ENCODE measurements at places on chromosomes 12 and 14.
A peak's percentile ranks its signal among the peaks of the same experiment; 100 is the strongest.

DNA sequence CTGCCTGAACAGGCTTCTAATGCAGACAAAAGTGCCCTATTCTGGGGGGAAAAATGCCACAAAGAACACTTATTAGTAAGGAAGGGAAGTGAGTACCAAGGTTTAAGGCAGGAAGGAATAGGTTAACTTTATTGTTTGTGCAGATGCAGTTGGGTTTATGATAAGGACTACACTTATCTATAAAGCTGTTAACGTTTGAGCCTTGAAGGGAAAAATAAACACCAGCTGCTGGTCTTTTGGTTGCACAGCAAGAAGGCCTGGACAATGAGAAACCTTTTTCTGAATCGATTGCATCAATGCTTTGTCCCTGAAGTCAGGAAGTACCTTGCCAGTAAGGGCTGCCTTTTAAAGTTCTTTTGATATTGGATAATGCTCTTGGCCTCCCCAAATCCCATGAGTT, 407.8 kb downstream of the ATP23 start:
- no peak for DNase-seq

- DNase-seq = no peak
Measured at GRCh38 chr14:94936901-94937685, 167.2 kb upstream of the GSC start.

DNA sequence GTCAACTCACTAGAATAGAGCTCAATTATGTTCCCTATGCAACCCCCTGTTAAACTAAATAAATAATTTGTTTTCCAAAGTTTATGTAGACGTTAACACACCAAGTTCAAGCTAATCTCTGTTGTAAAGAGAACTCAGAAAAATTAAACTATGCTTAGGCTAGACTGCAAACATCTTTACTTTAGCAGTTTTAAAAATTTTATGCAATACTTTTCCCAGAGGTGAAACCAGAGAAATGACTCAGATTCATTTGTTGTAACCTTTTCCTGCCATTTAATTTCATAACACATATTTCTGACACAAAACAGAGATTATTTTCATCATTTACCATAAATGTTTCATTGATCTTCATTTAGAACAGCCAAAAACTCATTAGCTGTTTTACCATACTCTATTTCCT, 27.4 kb downstream of the ABCC9 start:
- no peak for DNase-seq

- DNase-seq = peak; percentile 55
Measured at GRCh38 chr12:30679241-30679640, 16.4 kb downstream of the IPO8 start.

Measured in CD14-positive monocyte (primary cell).